KG1 (cell line): ENCODE measurements at places on chromosomes 12 and 14.

DNA sequence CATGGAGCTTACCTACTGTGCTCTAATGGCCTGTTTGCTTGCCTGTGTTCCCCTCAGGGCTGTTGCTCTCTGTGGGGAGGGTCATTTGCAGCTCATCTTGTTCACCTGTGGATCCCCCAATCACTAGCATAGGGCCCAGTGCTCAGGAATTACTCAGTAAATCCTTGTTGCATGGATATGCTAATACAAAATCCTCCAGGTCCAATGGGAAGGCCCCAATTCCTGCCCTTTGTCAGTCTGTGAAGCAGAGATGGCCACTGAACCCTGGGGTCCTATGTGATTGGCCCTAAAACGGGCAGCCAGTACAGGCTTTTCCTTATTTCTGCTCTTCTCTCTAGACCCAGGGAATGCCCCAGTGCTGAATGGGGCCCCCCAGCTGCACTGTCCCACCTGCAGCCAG is 44.1 kb downstream of the FOS start:
- DNase-seq: no peak

GRCh38 chr14:29352706-29353080 is 575.0 kb downstream of the PRKD1 start:
- DNase-seq: no peak

GRCh38 chr14:91092073-91092472 is 21.8 kb upstream of the DGLUCY start:
- no peak for DNase-seq

- DNase-seq: peak; percentile 18
Measured at GRCh38 chr12:56931474-56931978, 2.7 kb downstream of the SDR9C7 start.

DNA sequence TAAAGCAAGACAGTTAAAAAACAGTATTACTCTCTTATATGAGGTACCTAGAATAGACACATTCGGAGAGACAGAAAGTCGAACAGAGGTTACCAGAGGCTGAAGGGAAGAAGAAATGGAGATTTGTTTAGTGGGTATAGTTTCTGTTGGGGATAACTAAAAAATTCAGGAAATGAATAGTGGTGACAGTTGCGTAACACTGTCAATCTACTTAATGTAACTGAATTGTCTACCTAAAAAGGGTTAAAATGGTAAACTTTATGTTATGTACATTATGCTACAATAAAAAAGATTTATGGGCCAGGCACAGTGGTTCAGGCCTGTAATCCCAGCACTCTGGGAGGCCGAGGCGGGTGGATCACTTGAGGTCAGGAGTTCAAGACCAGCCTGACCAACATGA is 30.6 kb upstream of the SLC6A13 start:
- no peak for DNase-seq

GRCh38 chr14:33030386-33030785 is 91.7 kb downstream of the NPAS3 start:
- no peak for DNase-seq

- DNase-seq: no peak
Measured at GRCh38 chr12:84974155-84974815, 61.7 kb upstream of the SLC6A15 start.

DNA sequence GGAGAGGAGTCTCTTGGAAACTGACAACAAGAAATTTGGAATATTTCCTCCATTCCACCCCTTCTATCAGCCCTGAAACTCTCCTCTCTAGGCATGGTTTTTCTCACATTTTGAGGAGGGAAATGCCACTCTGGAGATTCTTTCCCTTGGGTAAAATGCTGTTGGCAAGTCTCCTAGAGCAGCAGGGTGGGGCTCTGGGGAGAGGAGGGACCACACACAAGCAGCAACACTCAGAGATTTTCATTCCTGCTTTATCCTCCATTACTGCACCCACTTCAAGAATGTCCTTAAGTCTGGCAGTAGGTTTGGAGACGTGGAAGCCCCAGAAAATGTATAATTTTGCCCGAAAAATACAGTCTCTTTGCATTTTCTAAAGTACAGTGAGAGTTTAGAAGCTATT is 130.8 kb upstream of the FLRT2 start:
- DNase-seq: no peak

GRCh38 chr14:76900682-76901081 is 74.5 kb downstream of the LRRC74A start:
- no peak for DNase-seq

DNA sequence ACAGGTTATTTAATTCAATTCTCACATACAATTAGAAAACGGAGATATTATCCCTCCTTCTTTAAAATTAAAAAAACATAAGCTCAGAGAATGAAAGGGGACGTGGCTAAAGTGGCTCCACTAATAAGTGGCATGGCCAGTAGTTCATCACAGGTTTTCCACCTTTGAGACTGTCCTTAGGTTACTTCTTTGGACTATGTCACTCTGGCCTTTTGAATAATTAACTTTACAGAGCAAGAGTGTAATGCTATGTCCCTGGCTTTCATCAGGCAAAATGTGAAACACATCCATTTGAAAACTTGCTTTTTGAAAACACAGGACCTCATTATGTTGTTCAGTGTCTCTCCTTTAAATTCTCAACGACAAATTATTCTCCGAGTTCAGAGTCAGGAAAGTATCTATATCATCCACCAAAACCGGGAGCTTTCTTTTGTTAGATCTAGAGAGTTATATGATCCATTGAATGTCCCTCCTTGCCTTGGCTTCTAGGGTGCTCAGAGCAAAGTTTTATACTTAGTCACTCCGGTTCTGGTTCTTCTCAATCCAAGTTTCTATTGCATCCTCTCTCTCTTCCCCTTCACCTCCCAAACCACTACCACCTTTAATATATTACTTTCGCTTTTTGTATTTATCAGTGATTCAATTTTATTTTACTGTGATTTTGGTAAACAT is 43.0 kb upstream of the BTG1 start:
- DNase-seq: no peak

GRCh38 chr14:94237983-94238382 is 55.1 kb downstream of the SERPINA10 start:
- no peak for DNase-seq

- DNase-seq: no peak
Measured at GRCh38 chr12:47321436-47321835, 241.7 kb upstream of the AMIGO2 start.

GRCh38 chr14:76715101-76715500 is 46.2 kb upstream of the VASH1 start:
- DNase-seq: no peak

GRCh38 chr14:61225344-61225743 is 55.8 kb downstream of the TMEM30B start:
- no peak for DNase-seq

DNA sequence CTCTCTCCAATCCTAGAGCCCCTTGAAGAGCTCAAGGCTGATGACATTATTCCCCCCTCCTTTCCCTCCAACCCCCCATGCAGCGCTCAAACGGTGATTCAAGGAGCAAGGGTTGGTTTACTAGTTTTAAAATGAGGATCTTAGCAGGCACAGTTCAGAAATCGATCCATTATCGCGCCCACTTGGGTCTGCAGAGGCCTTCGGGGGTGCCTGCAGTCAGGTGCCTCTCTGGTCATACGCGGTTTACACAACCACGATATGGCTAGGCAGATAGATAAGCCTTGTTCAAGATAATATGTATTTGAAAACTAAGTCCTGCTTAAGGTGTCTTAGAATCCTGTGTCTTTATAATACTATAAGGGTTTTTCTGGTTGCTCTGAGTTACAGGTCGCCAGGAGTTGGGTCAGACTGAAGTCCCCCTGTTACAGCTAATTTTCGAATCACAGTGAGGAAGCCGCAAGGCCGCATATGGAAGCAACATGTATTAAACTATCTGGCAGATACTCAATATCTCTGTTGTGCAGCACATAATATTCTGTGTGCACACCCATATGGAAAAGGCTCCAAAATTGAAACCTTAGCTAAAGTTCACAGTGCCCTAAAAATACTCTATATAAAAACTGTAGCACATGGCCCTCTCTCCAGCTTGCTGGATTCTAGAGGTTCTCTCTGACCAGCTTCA is 10.0 kb downstream of the BHLHE41 start:
- DNase-seq: no peak

GRCh38 chr14:81311778-81312177 is 88.3 kb downstream of the STON2 start:
- no peak for DNase-seq

DNA sequence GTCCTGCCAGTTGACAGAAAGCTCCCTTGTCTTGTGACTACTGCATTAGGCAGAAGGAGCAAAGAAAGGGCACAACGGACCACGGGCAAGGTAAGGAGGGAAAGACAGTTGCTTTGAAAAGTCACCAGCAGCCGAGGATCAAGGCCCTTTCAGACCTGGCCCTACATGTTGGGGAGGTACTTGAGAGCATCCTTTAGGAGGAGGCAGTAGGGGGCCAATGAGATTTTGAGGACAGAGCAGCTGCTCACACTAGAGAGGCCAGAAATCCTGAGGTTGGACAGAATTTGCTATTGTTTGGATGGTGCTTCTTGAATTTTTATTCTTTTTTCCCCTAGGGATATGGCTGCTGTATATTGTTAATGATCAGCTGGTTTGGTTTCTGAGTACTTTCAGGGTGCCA is 135.5 kb upstream of the PZP start:
- no peak for DNase-seq

GRCh38 chr12:29396774-29397173 is 15.8 kb upstream of the ERGIC2 start:
- DNase-seq: no peak

DNA sequence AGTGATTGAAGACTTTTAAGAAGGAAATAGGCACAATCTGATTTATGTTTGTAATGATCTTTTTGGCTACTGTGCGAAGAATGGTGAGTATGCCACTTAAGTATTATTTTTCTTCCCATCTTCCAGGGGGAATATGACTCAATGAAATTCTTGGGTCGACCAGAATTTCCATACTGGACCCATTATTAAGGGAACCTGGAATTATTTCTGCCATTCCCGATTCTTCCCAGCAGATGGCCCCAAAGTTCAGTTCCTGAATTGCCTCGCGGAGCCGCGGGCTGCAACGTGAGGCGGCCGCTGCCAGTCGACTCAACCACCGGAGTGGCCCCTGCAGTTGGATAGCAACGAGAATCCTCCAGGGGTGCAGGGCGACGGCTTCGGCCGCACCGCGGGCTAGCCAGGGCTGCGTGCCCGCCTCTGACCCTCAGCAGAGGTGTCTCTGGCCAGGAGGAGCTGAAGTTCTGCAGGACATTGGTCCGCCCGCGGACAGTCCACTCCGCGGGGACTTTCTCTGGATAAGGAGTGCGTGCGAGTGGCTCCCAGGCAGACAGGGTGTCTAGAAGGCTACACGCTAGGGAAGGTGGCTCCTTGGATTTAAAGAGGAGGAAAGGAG is 628 bp upstream of the TSHR start:
- DNase-seq: peak; percentile 46

DNA sequence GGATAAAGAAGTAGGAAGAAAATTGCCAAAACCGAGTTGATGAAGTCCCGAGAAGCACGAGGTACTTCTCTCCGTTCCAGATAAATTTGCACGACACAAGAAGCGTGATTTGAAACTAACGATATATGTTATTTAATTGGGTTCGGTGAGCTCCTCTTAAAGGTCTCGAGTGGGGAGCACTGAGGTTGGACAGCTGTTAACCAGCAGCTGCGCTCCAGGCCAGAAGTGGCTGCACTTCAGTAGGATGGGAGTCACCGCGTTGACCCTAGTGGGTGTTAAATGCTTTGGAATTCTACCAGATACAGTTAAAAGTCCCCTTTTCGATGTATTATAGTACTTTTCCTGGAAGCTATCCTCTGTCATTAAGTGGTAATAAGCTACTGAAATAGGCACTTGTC is 953 bp upstream of the DCAF5 start:
- no peak for DNase-seq

DNA sequence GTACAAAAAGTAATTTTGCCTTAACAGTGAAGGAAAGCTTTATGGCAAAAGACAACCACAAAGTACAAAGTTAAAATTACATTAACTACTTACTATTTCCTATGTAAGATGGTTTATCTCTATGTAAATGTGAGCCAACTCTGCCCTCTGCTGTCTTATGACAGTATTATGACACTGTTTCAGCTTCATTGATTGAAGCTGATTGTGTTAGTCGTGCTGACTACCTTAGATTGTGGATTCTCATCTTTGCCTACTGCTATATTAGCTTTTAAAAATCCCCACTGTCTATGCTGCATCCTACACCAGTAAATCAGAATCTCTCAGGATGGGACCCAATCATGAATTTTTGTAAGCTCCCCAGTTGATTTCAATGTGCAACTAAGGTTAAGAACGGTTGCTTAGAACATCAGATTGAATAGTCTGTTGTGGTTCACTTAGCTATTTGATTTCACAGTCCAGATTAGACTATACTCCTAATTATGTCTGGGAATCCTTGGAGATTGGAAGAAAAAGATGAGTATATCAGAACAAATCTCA is 12.2 kb upstream of the SPTB start:
- DNase-seq: peak; percentile 47
